Naive thymus-derived CD8-positive, alpha-beta T cell (primary cell): ENCODE measurements at places on chromosomes 4 and X.

DNA sequence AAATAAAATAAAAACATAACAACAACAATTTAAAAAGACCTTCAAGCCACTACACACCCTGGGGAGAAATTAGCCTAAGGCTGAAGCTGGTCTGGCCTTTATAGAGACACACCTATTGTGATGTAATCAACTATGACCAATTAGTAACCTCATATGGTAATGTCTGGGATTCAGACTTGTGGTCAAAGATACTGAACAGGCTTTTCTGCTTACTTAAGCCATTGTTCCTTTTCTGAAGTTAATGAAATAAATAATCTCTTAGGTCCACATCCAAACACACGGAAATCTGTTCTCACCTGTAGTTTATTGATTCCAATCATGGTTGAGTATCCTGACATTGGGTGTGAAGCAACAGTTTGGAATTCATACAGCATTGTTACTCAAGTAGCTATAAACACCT is 152.5 kb downstream of the PLS3 start:
- no peak for DNase-seq
- no peak overlapping the region for H3K27ac ChIP-seq
- no peaks in the 10 kb centered on the region for H3K27me3 ChIP-seq
- H3K4me1 ChIP-seq = no peaks in the 10 kb centered on the region
- H3K36me3 ChIP-seq = no peaks in the 10 kb centered on the region

DNA sequence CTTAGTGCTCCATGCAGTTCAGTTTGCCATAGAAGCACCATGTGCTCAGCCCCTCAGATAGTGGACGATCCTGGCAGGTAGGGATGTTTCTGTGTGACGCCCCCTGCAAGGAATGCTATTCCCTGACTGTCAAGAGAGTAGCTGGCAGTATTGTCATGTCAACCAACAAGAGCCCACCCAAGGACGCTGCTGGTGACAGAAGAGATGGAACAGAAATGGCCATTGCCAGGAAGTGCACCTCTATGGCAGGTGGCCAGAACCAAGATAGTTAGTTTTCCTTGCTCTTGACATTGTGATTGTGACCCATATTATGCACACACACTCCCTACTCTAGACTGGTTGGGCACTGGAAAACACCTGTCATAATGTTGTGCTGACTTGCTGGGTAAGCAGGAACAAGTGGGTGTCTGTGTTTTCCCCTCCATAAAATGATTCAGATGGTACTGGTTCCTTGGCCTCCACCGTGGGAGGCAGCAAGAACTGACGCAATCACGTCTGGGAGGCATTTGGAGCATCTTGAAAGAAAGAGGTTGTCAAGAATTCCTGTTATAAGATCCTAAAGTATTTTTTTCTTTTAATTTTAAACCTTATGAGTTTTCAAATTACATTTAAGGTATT is 507.9 kb downstream of the MID1IP1 start:
- H3K27me3 ChIP-seq = no peaks in the 10 kb centered on the region
- peak overlapping the region; percentile 83 for H3K4me3 ChIP-seq
- H3K36me3 ChIP-seq = no peaks in the 10 kb centered on the region

- DNase-seq = no peak
- H3K4me3 ChIP-seq = no peak overlapping the region
- peaks cover 9% of the 10 kb centered on the region for H3K27me3 ChIP-seq
- no peaks in the 10 kb centered on the region for H3K4me1 ChIP-seq
Observed at GRCh38 chr4:150229520-150229919, 151.3 kb downstream of the DCLK2 start.

- no peaks in the 10 kb centered on the region for H3K4me1 ChIP-seq
- H3K36me3 ChIP-seq = no peaks in the 10 kb centered on the region
- no peak overlapping the region for H3K4me3 ChIP-seq
- H3K27ac ChIP-seq = no peak overlapping the region
- DNase-seq = no peak
Observed at GRCh38 chrX:2784026-2784425, 32.2 kb downstream of the XG start.

- peak overlapping the region; percentile 69 for H3K27ac ChIP-seq
- no peaks in the 10 kb centered on the region for H3K27me3 ChIP-seq
- DNase-seq = peak; percentile 67
- H3K4me3 ChIP-seq = peak overlapping the region; percentile 29
- H3K36me3 ChIP-seq = no peaks in the 10 kb centered on the region
- peaks cover 37% of the 10 kb centered on the region for H3K4me1 ChIP-seq
Observed at GRCh38 chrX:7088968-7089615, 58.4 kb upstream of the STS start.

DNA sequence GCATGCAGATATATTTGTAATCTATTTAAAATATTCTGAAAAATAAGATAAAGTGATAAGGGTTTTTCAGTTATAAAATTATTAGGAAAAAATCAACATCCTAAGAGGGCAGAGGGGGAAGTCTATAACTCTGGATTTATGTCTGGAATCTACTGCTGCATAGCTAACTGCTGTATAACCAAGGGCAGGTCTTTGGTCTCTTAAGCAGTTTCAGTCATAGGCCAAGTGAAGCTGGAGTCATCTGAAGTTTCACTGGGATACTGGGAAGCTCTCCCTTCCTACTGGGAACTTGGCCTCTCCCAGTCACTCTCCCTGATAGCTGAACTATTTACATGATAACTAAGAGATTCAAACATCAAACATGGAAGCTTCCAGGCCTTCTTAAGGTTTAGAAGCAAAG is 1409.9 kb upstream of the PCDH7 start:
- no peaks in the 10 kb centered on the region for H3K4me1 ChIP-seq
- H3K36me3 ChIP-seq = peaks cover 5% of the 10 kb centered on the region
- H3K4me3 ChIP-seq = no peak overlapping the region
- no peak for DNase-seq

- DNase-seq = peak; percentile 44
- H3K27ac ChIP-seq = peak overlapping the region; percentile 92
- no peaks in the 10 kb centered on the region for H3K27me3 ChIP-seq
- H3K4me1 ChIP-seq = peaks cover 78% of the 10 kb centered on the region
Observed at GRCh38 chr4:48746608-48747362, 33.3 kb downstream of the FRYL start.

GRCh38 chrX:82666355-82666754 is 841.7 kb upstream of the POU3F4 start:
- H3K27ac ChIP-seq = no peak overlapping the region
- no peak for DNase-seq
- H3K27me3 ChIP-seq = no peaks in the 10 kb centered on the region
- no peaks in the 10 kb centered on the region for H3K36me3 ChIP-seq
- H3K4me3 ChIP-seq = no peak overlapping the region

DNA sequence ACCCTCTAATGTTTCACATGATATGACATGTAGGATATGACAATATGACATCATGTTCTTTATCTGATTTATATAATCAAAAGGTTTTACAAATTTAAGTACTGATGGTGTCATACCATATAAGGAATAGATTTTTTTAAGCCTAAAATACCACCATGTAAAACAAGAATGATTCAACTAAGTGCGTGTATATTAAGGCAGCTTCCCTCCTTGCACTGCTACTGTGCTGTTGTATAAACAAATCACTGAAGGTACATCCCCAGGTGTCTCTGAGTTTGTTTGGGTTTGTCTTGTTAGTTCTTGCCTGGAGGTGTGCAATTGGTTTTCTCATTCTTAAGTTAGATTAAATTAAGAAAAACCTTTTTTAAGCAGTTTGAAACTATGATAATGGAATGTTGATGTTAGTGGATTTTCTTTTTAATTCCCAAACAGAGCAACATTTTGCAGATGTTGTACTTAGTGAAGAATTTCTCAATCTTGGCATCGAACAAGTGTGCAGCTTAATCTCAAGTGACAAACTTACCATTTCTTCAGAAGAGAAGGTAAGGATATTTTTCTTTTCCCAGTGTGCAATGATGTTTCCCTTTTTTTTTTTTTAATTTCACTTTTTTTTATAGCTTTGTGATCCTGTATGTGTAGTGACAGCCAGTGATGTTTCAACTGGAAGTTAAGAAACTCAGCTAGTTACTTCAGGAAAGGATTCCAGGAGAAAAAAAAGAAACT is 33.4 kb upstream of the MSMO1 start:
- peaks cover 17% of the 10 kb centered on the region for H3K36me3 ChIP-seq
- no peaks in the 10 kb centered on the region for H3K27me3 ChIP-seq
- DNase-seq = no peak
- H3K4me1 ChIP-seq = peaks cover 25% of the 10 kb centered on the region
- H3K4me3 ChIP-seq = no peak overlapping the region

GRCh38 chr4:145043306-145043705 is 54.7 kb downstream of the ANAPC10 start:
- H3K4me3 ChIP-seq = no peak overlapping the region
- H3K27me3 ChIP-seq = no peaks in the 10 kb centered on the region
- H3K27ac ChIP-seq = no peak overlapping the region
- peaks cover 10% of the 10 kb centered on the region for H3K4me1 ChIP-seq
- no peak for DNase-seq

DNA sequence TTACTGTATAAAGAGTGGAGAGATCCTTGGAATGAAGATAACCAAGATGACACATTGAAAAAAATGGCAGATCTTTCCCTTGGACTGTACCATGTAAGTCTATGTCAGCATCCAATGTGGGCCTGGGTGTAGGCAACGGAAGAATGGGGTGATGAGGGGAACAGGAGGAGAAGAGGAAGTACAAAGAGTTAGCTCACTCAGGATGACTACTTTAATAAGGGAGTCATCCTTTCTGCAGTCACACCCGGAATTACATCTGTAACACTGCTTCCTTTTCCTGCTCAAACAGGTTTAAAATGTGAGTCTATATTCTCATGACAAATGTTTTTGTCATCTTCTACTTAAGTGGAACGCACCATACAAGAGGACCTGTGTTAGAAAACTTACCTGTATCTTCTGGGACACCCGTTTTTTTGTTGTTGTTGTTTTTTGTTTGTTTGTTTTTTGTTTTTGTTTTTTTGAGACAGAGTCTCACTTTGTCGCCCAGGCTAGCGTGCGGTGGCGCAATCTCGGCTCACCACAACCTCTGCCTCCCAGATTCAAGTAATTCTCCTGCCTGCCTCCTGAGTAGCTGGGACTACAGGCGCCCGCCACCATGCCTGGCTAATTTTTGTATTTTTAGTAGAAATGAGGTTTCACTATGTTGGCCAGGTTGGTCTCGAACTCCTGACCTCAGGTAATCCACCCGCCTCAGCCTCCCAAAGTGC is 18.0 kb downstream of the HPSE start:
- H3K4me3 ChIP-seq = no peak overlapping the region
- no peak for DNase-seq
- H3K36me3 ChIP-seq = peaks cover 16% of the 10 kb centered on the region
- no peak overlapping the region for H3K27ac ChIP-seq

- no peaks in the 10 kb centered on the region for H3K36me3 ChIP-seq
- DNase-seq = no peak
- no peak overlapping the region for H3K27ac ChIP-seq
- no peaks in the 10 kb centered on the region for H3K4me1 ChIP-seq
- no peak overlapping the region for H3K4me3 ChIP-seq
Observed at GRCh38 chr4:83473966-83474365, 10.9 kb downstream of the ABRAXAS1 start.
